ENCODE measurements at places on chromosomes 7 and 10.

GRCh38 chr10:49237985-49238384 is 49.8 kb upstream of the TMEM273 start:
- no peak for DNase-seq

DNA sequence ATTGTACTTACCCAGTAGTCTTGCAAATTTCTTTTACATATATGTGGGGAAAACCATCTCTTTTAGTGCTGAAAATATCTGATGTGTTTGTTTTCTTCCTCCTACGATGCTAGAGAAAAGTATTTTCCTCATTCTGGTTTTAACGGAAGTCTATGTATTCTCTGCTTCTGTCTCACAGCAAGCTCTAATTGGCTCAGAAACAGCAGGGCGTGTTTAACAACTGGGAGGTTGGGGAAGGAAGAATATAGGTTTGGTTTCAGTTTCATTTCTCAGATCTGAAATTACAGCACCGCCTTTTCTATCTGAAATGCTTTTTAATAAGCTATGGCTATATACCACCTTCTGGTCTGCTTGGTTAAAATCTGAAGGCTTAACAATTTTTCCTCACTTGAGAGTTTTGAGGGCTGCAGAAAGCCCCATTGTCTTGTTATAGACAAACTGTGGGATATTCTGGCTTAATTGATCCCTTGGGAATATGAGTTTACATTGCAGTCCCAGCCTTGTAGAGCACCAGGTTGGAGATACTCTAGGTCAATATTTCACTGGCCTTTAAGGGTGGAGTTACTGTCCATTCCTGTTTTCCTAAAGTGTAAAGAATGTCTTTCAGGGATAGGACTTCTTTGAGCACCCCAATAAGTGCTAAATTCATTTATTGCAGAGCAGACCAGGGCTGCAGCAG is at the start of gene SAMD9:
Gene SAMD9 (minus strand): TSS at position 128 of the 679 bp plus-strand sequence. CDS start 11,882 bp downstream, outside the sequence.
- peak; percentile 91 for DNase-seq

DNA sequence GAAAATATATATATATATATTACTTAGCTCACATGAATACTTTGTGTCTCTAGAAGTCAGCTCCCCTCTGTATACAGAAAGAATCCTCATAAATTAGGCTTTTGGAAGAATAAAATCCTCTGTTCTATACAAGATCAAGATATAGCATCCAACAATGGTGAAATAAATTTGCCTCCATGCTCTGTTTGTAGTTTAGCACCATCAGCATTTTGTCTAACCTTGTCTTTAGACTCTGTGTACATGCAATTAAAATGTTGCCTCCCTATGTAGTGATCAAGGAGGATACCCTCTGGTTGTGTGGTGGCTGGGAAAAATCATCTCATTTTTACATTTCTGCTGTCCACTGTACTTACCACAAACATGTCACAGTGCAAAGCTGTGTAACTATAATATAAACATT is 189.7 kb downstream of the C7orf25 start:
- DNase-seq = no peak

- DNase-seq = no peak
Measured at GRCh38 chr10:16944402-16944801, 127.2 kb upstream of the RSU1 start.

DNA sequence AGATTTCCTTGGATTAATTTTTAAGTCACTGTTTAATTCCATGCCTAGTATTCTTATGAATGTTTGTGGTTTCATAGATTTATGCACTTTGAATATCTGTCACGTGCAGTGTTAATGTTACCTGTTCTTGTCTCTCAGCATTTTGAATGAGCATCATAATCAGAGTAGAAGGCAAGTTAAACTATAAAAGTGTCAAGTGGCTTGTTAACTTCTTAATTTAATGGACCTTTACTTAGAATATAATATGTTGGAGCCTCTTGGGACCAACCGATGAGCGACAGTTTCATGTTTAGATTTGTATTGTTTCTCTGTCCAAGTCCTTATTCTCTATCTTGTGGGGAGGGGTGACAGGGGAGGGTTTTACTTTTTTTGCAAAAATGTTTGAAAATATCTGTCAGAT is 50.6 kb upstream of the MTURN start:
- no peak for DNase-seq

GRCh38 chr7:73612598-73613269 is 11.6 kb downstream of the MLXIPL start:
- DNase-seq = peak; percentile 75

- no peak for DNase-seq
Measured at GRCh38 chr7:780081-780480, 52.2 kb upstream of the SUN1 start.

- DNase-seq = no peak
Measured at GRCh38 chr10:128306966-128307365, 180.7 kb upstream of the MKI67 start.

GRCh38 chr7:80770675-80771081 is 132.2 kb downstream of the CD36 start:
- DNase-seq = no peak

DNA sequence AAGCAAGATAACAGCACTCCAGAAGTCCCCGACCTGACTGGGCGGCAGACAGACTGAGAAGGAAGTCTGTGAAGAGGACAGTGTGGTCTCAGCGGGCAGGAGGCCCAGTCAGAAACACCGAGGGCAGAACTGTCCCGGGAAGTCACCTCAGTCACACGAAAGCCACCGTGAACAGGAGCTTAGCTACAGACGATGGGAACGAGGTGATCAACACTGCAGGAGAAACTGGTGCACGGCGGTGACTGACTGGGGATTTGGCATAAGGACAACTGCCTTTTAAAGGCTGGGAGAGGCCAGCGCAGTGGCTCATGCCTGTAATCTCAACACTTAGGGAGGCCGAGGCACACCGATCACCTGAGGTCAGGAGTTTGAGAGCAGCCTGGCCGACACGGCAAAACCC is 217.8 kb downstream of the PTPRN2 start:
- no peak for DNase-seq

GRCh38 chr10:127534074-127534473 is 15.0 kb upstream of the NPS start:
- DNase-seq = no peak

- no peak for DNase-seq
Measured at GRCh38 chr7:30327813-30328212, 43.4 kb downstream of the ZNRF2 start.

DNA sequence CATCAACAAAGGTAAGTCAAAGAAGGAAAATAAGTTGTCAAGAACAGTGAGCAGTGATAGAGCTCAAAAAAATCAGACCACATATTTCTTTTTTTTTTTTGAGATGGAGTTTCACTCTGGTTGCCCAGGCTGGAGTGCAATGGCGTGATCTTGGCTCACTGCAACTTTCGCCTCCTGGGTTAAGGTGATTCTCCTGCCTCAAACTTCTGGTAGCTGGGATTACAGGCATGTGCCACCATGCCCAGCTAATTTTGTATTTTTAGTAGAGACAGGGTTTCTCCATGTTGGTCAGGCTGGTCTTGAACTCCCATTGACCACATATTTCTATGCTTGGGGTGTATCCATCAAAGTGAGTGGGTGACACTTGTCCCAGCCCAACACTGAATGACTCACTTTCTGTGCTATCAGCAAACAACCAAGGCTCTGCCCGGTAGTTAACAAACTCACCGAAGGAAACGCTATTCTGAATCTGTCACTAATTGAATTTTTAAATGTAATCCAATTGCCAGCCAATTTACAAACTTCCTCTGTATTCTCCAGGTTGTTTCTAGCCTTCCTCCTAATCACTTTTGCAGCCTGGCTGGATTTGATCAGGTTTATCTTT is 19.6 kb upstream of the SMNDC1 start:
- no peak for DNase-seq

- DNase-seq = peak; percentile 76
Measured at GRCh38 chr10:110226543-110226925, 19.1 kb downstream of the MXI1 start.

GRCh38 chr7:131104596-131105293 is 222.9 kb upstream of the MKLN1 start:
- no peak for DNase-seq

DNA sequence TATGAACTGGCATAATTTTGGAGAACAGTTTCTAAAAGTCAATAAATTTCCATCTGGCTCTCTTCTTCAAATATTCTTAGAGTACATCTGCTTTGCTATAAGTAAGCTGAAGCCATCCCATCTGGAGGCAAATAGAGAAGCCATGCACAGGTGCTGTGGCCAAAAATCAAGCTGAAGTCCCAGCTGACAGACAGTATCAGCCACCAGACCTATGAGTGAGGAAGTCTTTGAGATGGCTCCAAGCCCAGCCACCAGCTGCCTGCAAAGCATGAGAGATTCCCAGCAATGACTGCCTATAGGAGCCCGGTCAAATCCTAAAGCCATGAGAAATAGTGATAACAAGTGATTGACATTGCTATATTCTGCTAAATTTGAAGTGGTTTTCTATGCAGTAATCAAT is 21.7 kb upstream of the PRSS58 start:
- no peak for DNase-seq

- DNase-seq = no peak
Measured at GRCh38 chr10:14382022-14382421, 51.3 kb upstream of the FRMD4A start.

GRCh38 chr10:17668435-17669184 is 24.7 kb downstream of the STAM start:
- no peak for DNase-seq

DNA sequence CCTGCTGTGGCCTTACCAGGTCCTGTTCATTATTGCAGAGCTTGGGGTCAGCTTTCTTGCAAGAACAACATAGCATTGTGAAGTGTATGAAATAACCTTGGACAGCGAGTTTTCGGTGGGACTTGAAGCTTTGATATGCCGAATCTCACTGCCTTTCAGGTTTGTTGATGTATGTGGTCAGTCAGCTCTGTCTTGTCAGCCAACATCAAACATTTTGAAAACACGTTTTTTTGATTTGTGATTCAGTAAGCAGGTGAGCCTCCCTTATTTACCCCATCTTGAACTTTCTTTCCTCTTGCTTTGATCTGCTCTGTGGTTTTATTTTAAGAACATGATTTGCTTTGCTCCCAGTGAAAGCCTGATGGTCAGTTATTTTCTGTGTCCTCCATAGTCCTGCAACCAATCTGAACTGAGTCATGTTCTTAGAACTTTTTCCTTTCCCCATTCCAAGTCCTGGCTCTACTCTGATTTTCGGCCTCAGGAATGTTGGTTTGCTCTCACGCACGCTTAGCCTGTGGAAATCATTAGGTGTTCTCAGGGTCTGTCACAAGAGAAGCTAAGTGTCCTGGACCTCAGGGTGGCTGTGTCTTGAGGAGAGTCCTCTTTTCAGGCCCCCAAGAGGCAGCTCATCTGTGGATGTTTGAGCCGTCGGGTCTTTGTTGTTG is 8.7 kb downstream of the WBP1L start:
- peak; percentile 87 for DNase-seq

DNA sequence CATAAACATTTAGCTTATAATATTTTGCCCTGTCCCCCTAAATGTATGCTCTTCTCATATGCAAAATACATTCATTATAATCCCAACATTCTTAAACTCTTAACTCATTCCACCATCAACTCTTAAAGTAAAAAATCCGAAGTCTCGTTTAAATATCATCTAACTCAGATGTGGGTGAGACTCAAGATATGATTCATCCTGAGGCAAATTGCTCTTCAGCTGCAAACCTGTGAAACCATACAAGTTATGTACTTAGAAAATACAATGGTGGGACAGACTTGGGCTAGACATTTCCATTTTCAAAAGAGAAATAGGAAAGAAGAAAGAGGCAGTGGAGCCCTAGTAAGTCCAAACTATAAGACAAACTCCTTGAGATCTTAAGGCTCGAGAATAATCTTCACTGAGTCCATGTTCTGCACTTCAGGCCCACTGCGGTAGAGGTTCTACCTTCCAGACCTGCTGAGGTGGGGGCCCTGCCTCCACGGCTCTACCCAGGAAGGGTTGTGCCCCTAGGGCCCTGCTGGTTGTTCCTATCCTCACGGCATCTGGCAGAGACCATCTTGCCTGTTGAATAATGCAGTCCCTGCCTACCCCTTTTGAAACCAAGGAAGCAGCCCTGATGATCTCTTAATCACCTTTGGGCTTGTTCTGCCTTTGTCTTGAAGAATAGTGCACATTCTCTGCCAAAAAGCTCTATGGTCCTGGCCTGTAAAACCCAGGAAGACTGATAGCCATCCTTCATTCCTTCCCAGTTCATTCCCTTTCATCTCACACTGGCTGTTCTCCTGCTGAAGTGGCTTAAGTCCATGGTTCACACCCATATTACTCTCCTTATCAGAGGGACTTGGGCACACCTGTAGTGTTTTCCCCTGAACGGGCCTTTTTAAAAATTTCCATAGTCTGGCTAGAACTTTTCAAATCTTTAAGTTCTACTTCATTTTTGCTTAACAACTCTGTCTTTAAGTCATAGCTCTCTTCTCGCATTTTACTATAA is 37.3 kb downstream of the INPP5F start:
- no peak for DNase-seq

DNA sequence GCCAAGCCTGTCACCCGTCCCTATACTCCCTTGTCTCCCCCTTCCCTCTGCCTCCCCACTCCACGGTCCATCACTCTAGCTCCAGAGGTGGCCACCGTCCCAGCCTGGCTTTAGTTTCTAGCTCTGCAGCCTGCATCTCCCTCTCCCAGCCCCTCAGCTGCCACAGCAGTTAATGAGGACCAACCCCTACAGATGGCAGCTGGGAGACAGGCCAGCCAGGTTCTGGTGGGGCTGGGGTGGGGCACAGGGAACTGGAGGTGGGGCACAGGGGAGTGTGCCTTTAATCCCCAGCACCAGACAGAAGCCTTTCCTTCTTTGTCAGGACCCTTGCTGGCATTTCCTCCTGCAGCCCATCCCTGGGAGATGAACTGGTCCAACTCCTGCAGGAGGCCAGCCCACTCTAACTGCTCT is 21.1 kb downstream of the UNC5B start:
- DNase-seq = no peak

- DNase-seq = no peak
Measured at GRCh38 chr10:4127518-4128315, 342.7 kb upstream of the KLF6 start.

GRCh38 chr10:29922892-29923291 is 136.5 kb downstream of the JCAD start:
- DNase-seq = no peak

DNA sequence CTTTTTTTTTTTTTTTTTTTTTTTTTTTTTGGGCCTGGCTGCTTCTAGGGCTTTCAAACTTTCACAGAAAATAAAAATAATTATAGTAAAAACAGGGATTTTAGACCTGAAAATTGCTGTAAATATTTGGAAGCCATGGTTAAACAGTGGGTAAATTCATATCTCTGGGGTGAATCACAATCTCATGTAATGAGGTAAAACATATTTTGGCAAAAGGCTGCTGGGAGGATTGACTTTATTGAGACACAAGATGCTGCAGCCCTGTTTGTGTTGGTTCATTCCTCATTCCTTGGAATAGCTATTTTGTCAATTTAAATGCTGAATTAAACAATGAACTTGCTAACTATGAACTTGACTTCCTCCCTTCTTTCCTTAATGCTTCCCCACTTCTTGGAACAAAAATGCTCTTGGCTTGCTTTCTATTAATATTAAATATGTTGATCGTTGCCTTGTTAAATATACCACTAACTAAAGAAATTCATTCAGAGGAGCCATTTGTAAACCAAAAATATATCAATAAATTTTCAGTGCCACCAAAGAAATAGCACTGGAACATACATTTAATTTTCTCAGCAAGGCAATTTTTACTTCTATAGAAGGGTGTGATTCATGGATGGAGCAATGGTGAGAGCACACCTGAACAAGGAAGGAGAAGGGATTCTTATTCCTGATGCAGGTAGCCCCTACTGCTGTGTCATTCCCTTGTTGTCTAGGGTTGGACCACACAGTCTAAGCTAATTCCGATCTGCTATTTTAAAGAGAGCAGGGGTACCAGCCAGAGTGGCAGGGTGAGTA is 24.6 kb downstream of the AGK start:
- no peak for DNase-seq

- peak; percentile 9 for DNase-seq
Measured at GRCh38 chr7:155709453-155709852, 65.0 kb downstream of the RBM33 start.
